Muscle of back (tissue), 13 donors: ENCODE measurements at places on chromosomes 1 and 21. TPM values are rescaled to one million over a fixed set of nuclear protein-coding genes. Genes with fewer than 3 reads are reported as not detected.

DNA sequence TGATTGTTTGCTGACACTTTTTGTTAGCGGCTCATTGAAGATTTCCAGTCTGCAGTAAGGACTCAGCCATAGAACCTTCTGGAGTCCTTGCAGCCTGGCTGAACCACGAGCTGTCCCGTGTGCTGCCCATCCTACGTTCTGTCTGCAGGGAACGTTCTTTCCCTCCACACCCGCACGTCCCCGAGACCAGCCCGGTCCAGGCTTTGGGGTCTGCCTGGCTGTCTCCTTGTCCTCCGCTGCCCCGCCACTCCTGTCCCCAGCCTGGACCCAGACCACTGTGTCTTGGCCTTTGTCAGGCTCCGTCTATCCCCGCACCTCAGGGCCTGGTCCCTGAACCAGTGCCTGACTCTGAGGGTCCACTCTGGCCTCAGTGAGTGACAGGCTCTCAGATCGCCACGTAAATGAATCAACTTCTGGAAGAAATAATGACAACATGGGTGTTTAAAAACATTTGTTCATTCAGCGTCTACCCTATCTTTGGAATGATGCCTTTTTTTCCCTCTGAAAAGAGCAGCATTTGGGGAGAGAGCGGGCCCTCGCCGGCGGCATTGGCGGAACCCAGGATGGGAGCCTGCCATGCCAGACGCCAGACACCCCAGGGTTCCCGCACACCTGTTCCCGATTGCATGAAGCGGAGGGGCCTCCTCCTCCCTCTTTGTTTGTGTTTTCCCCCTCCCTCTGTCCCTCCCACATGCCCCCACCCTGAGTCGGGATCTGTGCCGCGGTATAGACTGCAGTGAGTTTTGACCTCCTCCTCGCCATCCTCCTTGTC lies 43.9 kb upstream of the C1orf174 start:
- DNase-seq, result no peak

DNA sequence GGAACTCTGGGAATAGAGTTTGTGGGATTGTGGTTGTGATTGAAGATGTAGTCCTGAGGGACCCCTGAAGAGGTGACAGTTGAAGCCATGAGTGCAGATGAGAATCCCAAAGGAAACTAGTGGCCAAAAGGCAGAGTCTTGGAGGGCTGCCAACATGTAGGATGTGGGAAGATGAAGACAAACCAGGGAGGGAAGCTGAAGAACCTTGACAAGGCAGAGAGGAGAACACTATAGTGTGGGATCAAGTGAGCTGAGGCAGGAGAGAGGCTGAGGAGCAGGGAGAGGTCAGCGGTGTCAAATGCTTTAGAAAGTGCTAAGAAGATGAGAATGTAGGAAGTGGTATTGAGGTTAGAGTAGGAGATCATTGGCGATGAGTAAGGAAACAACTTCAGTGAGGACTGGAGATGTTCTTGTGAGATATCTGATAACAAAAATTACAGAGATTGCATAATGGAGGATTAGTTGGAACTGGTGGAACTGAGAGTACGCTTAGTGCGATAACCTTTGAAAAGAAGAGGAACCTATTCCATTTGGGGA lies 88.5 kb upstream of the VCAM1 start:
- no peak for DNase-seq

DNA sequence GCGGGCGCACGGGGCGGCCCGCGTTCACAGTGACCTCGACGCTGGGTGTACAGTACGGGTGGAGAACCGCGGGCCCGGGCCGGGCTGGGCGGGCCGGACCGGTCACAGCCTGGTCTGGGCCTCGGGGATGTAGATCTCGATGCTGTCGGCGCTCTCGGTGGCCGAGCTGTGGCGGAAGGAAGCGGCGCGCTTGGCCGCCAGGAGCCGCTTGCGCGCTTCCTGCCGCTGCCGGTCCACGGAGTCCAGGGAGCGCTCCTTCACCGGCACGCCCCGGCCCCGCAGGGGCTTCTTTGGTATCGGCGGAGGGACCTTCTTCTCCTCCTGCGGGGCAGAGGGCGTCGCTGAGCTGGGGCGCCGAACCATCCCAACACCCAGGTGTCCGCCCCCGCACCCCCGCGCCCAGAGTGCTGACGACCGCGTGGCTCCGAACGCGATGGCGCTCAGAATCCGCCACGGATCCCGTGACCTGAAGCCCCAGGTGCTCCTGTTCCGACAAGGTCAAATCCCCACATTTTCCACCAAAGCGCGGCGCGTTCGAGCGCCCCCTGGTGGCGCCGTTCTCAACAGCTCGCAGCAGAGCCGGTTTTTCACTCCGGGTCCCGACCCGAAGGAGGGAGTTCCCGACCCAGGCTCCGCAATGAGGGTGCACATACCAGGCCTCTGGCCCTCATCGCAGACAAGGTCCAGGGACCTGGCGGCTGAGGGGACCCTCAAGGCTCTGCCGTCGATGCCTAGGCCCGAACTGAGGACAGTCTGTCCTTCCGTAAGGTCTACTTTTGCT lies 6.6 kb upstream of the SMIM12 start:
- peak; percentile 48 for DNase-seq

- no peak for DNase-seq
These were observed 43.8 kb upstream of the AIM2 start for GRCh38 chr1:159120317-159120716.

Gene OR2G6
- not detected for polyA plus RNA-seq

Gene LCE1D
- not detected for polyA plus RNA-seq

Gene BEST4
- polyA plus RNA-seq, result 0.23 TPM
